Activated naive CD8-positive, alpha-beta T cell treated with anti-CD3 and anti-CD28 coated beads for 36 hours (primary cell): ENCODE measurements at places on chromosomes 7 and 10.

DNA sequence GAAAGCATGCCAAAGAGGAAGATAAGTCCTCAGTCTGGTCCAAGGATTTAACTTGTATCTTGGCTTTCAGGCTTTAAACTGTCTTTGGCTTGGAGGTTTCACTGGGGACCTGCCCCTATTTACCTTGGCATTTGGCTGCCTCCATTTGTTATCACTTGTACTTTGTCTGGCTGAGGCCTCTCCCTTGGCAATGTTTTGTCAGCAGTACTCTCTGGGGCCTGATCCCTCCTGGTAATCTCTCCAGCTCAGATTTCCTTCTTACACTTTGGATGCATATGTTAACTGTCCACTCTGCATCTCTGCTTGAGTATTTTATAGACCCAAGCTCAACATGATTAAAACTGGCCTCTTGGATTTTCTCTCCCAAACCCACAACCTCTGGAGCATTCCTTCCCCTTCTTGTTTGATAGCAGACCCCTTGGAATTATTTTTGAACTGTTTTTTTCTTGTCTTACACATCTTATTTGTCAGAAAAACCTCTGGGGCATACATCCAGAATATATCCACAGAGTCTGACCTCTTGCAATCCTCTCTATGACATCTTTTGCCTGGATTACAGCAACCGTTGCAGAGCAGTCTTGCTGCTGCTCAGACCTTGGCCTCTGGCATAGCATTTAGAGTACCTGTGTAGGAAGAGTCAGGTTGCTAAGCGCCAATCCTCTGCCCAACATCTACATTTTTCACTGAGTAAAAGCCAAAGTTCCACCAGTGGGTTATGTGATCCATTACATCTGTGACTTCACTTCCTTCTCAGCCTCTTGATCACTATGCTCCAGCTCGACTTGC, 35.2 kb downstream of the ZNF487 start:
- H3K4me3 ChIP-seq: no peak overlapping the region
- H3K27me3 ChIP-seq: no peaks in the 10 kb centered on the region
- DNase-seq: no peak
- H3K4me1 ChIP-seq: no peaks in the 10 kb centered on the region

- DNase-seq: no peak
- H3K27ac ChIP-seq: no peak overlapping the region
- H3K4me3 ChIP-seq: peak overlapping the region; percentile 65
- H3K4me1 ChIP-seq: peaks cover 41% of the 10 kb centered on the region
- peaks cover 92% of the 10 kb centered on the region for H3K27me3 ChIP-seq
Measured at GRCh38 chr10:101135141-101136006, 4.3 kb downstream of the TLX1 start.

DNA sequence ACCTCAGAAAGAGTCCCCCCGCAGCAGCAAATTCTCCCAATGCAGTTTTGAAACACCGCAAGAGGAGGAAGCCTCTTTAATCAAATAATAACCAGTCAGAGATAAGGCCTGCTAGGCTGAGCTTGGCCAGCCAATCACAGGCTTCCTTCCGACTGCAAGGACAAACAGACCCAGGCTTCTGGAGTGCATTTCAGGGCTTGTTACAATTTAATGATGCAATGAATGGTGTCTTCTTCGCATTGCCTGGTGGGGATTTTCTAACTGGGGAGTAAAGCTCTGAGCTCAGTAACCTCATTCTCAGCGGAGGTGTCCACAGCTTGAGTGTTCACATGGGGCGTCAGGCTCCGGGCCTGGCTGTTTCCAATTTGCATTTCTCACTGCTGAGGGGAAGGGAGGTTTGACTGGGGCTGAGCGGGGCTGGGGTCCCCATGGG, 31.8 kb upstream of the GPAM start:
- peaks cover 7% of the 10 kb centered on the region for H3K27me3 ChIP-seq
- no peak overlapping the region for H3K27ac ChIP-seq
- H3K4me1 ChIP-seq: no peaks in the 10 kb centered on the region
- no peaks in the 10 kb centered on the region for H3K36me3 ChIP-seq

- no peaks in the 10 kb centered on the region for H3K4me1 ChIP-seq
- H3K36me3 ChIP-seq: no peaks in the 10 kb centered on the region
- DNase-seq: no peak
- H3K27me3 ChIP-seq: peaks cover 55% of the 10 kb centered on the region
- no peak overlapping the region for H3K27ac ChIP-seq
Measured at GRCh38 chr10:101244321-101245050, 15.2 kb upstream of the LBX1 start.

DNA sequence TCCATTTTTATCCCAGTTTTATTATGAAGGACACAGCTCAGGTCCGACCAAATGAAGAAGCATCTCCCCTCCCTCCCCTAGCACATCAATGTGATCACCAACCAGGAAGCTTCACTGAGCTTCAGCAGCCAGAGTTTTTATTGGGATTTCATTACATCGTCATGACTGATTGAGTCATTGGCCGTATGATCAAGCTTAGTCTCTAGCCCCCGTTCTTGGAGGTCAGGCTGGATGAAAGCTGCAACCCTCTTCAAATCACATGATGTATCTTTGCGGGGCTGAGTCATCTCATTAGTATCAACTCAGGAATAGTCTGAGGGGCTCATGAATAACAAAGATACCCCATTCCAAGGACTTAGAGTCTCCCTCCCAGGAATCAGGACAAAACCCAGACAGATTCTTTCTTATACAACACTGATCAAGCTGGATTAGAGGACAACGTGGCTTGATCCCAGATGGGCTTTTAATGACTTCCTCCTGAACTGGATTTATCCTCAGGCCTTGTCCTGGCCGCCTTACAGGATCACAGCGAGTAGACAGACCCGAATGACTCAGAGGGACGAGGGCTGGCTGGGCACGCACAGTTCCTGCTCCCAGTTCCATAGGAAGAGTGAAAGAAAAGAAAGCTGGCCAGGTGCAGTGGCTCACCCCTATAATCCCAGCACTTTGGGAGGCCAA, 14.5 kb downstream of the LIMK1 start:
- no peak overlapping the region for H3K4me3 ChIP-seq
- peak overlapping the region; percentile 40 for H3K27ac ChIP-seq
- peaks cover 24% of the 10 kb centered on the region for H3K36me3 ChIP-seq
- peaks cover 16% of the 10 kb centered on the region for H3K4me1 ChIP-seq
